Stimulated activated CD4-positive, alpha-beta T cell treated with anti-CD3 and anti-CD28 coated beads, Interleukin-4, amount 100 ng/mL, for 48 hours (primary cell): ENCODE measurements at places on chromosomes 6 and 20.

DNA sequence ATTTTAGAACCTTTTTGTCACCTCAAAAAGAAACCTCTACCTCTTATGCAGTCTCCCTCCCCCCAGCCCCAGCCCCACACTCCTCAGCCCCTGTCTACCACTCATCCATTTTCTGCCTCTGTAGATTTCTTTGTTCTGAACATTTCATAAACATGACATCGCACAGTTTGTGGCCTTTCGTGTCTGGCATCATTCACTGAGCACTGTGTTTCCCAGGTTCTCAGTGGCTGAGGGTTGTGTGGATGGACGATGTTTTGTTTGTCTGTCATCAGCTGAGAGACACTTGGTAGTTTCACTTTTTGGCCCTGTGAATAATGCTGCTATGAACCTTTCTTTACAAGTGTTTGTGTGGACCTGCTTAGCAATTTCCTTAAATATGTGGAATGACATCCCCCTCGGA, 64.5 kb downstream of the FAM120B start:
- DNase-seq: no peak

GRCh38 chr6:126180585-126180984, 159.3 kb upstream of the CENPW start:
- peak; percentile 18 for DNase-seq

DNA sequence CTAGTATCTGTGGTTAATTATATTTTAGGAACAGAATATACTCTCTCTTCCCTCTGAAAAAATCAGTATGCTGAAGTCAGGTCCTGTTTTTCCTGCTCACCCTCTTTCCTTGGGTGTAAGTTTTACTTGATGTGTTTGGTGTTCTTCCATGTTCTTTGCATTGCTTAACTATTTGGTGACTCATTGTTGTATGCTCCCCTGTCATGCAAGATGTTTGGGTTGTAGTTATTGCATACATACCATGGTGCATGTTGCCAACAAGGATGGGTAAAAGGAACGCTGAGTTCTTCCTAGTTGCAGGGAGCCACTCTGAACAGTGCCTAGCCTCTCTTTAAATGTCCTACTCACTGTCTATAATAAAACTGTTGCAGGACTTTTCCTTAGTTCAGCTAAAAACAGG, 207.9 kb upstream of the LAMP5 start:
- DNase-seq: no peak

- no peak for DNase-seq
Observed at GRCh38 chr6:13872681-13873080, 52.1 kb upstream of the RNF182 start.

GRCh38 chr20:13638162-13638495, 603 bp downstream of the TASP1 start:
- DNase-seq: no peak

- no peak for DNase-seq
Observed at GRCh38 chr6:7542065-7542873, 798 bp downstream of the DSP start.

- no peak for DNase-seq
Observed at GRCh38 chr20:49785852-49786175, 26.8 kb upstream of the SLC9A8 start.

DNA sequence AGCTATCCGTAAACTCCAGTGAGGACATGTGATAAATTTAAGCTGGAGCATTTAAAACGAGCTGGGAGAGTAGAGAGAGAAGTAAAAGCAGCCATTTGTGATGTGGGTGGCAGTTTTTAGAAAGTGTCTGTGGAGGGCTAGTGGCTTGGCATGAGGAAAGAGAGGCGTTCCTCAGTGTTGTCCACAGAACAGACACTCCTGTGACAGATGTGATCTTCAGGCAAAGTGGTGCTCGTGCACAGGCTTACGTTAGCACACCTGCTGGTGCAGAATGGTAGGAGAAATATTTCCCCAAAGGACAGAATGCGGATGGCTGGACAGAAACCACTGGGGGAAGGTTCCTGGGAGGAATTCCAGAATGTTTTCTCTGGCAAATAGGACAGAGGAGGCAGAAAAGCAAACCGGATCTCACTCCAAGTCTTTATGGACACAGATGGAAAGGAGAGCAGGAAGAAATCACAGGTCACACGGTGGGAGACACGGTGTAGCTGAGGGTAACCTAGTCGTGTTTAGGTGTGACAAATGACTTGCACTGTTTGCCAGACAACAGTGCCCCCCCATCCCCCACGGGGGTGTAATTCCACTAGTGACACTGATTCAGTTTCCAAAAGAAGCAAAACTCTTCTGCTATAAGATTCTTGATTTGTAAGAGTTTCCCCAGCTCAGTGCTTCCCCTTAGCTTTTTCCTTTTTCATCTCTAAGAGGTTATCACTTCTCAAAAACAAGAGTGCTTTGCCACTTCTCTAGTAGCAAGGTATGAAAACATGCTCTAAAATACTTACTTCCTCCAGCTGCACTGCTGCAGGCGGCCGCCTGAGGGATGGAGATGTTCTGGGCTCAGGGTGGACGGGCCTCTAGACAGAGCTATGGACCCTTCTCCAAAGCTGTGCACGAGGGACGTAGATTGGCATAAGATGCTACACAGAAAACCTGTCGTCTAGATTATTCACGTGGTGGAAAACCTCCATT, 293.2 kb downstream of the QKI start:
- no peak for DNase-seq
